ENCODE measurements at places on chromosomes 3 and 15.

DNA sequence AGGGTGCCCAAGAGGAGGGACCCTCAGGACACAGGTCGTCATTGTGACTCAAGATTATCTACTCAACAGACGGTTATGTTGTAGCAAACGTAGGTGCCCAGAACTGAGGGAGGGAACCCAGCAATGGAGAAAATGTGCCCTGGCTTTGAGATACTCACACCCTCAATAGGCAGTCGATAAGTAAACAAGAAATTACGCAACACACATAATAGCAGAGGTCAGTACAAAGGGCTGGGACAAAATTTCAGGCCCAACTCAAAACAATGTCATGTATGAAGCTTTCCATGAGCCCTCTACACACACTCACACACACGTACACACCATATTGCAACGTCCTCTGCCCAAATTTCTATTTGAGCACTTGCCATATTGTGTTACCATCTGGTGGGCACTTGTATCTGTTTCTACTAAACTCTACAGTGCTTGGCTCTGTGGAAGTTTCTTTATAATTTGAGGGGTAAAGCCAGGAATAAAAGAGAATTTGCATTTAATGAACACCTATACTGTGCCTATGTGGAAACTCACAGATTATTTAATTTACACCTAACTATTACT, 114.6 kb upstream of the TRIM42 start:
- DNase-seq: peak; percentile 92

DNA sequence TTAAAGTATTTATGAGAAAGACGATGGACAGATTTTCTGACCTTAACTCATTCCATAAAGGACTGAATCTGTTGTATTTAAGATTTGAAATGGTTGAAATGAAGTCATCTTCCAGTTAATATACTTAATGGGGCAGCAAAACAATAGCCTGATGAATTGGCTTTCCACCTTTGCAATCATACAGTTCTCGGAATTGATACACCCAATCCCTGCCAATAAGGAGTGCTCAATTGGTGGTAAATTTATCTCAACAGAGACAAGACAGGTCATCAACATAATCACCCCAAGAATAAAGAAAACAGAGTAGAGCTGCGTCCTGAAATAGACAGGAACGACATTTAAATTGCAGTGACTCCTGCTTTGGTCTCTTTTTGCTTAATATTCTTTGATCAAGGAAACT, 11.2 kb downstream of the ANXA2 start:
- no peak for DNase-seq

- DNase-seq: no peak
These were observed 41.4 kb upstream of the LMCD1 start for GRCh38 chr3:8460050-8460708.

GRCh38 chr3:130558366-130558765, 41.4 kb downstream of the COL6A6 start:
- DNase-seq: no peak

DNA sequence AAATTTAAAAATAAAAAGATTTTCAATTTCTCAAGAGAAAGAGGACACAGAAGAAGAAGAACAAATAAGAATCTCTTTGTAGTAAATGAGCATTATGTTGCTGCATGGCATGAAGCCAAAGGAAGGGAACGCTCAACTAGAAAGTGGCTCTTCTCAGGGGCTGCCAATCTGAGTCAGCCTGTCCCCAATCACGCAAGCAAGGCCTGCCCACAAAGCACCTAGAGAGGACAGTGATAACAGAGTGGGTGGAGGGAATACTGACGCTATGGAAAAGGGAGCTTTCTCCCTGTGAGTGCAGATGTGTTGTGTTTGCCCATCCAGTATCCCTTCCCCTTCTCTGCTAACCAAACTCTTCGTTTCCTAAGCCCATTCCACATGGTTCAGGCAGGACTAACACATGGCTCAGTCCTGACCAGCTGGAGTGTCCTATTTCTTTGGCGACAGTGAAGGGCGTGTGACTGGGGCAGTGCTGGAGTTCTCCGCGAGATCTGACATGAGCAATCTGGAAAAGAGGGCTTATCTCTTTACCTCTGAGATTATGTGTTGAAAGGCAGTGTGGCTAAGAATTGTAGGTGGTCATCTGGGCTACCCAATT, 14.2 kb downstream of the FBN1 start:
- DNase-seq: no peak

GRCh38 chr15:63815211-63815610, 18.5 kb downstream of the HERC1 start:
- no peak for DNase-seq

DNA sequence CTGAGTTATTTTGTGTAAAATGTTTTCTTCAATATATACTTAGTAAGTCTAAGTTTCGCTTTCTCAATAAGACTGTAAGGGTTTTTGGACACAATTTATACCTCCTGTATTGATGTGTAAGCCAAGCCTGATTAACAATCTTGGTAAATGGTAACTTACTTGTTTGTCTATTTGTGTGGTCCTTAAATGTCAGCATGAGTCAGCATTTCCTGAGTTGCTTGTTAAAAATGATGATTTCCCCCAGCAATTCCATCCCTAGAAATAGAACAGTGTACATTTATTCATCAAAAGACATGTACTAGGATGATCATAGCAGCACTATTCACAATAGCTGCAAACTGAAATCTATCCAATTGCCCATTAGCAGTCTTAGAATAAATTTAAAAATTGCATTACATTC, 53.4 kb upstream of the LRIG1 start:
- no peak for DNase-seq

DNA sequence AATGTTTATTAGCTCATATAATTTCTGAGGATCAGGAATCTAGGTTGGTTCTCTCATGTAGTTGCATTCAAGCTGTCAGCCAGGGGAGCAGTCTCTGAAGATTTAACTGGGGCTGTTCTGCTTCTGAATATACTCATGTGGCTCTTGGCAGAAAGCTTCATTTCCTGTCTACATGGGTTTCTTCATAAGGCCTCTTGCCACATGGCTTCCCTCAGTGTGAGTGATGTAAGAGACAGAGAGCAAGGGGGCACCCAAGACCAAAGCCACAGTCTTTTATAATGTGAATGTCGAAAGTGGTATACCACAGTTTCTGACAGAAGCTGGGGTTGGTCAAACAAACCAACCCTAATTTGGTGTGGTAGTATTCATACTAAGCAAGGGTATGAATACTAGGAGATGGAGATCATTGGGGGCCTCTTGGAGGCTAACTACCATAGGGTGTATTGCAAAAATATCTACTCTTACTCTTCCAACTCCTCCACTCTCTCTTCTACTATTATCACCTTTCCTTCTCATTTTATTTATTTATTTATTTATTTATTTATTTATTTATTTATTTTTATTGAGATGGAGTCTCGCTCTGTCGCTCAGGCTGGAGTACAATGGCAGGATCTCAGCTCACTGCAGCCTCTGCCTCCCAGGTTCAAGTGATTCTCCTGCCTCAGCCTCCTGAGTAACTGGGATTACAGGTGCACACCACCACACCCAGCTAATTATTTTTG, 123.8 kb downstream of the B3GALNT1 start:
- DNase-seq: no peak

- peak; percentile 54 for DNase-seq
These were observed 102.0 kb upstream of the MYRIP start for GRCh38 chr3:39707314-39707909.

DNA sequence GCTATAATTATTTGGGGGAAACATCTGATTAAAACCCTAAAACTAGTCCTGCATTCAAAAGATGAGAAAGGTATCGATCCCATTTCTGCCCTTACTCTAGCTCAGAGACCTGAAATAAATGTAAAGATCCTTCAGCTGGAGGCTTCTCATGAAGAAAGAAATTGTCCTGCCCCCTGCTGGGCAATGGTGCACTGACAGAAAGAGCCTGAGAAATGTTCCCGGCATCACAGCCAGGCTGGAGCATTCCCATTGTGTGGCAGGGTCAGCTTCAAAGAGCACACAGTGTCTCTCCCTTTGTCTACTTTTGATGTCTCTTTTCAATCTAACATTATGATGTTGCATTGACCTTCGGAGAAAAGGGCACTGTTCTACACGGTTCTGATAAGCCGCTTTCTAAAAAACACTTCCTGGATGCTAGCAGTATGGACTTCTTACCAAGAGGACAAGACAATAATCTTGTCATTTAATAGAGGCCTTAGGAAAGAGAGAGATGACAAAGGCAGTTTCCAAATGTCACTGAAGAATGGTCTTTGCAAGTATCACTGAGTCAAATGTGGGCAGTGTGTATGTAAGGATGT, 287.5 kb downstream of the MAGI1 start:
- DNase-seq: peak; percentile 58

- DNase-seq: no peak
These were observed 11.1 kb upstream of the MFN1 start for GRCh38 chr3:179336345-179336929.

DNA sequence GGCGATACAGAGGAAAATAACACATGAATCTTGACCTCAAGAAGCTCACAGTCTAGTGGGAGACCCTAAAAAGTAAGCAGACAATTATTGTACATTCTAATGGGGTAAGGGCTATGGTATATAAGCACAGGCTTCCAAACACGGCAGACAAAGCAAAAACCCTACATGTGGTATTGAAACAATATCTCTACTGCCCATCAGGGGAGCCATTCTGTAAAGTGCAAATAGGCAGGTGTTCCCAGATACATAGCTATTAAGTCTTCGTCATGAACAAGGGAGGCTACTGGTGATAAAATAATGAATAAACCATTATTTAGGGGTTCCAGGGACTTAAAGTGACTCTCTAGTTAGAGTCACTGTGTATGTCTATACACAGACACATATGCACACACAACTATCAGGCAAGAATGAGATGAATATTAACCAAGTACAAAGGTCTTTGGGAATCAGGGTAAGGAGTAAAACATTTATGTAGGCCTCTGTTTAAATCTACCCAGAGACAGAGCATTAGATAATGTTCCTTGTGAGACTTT, 38.7 kb upstream of the ASB14 start:
- no peak for DNase-seq

GRCh38 chr3:183254487-183255347, 1.7 kb downstream of the B3GNT5 start:
- DNase-seq: no peak

GRCh38 chr3:50370594-50370993, 11.3 kb upstream of the TMEM115 start:
- peak; percentile 84 for DNase-seq

GRCh38 chr3:196604548-196604947, 34.9 kb upstream of the NRROS start:
- DNase-seq: peak; percentile 30

- DNase-seq: no peak
These were observed 2.3 kb downstream of the CHP1 start for GRCh38 chr15:41233367-41233771.

DNA sequence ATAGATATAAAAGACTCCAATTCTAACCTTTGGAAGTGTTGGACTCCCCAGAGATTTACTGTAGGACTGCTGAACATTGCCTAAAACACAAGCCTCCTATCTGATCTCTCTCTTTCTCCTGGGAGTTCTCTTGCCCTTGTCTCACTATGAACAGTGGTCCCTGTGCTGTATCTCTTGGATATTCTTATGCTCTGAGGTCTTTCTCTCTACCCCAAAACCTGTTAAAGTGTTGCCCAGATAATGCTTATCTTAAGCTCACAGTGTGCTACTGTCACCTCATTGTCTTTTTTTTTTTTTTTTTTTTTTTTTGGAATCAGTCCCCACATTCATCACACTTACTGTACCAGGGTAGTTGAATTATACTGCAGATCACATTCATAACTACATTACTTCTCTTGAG, 131.0 kb upstream of the CBLB start:
- no peak for DNase-seq

DNA sequence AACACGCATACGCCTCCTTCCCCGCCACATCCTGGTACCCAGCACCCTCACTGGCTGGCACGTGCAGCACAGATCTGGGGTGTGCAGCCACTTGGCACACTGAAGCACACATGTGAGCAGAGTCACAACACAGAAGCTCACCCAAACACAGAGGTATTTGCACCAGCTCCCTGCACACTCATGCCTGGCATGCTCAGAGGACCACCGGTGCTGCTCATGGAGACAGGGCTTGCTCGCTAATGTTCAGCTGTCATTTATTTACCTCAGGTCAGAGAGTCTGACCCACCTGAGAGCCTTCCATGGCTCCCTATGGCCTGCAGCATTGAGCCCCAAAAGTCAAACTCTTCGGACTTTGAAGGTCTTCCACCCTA, 70.4 kb downstream of the ADAMTS7 start:
- no peak for DNase-seq

GRCh38 chr3:147008886-147009285, 397.5 kb downstream of the ZIC4 start:
- no peak for DNase-seq

GRCh38 chr15:76114561-76114960, 54.8 kb downstream of the TMEM266 start:
- no peak for DNase-seq

DNA sequence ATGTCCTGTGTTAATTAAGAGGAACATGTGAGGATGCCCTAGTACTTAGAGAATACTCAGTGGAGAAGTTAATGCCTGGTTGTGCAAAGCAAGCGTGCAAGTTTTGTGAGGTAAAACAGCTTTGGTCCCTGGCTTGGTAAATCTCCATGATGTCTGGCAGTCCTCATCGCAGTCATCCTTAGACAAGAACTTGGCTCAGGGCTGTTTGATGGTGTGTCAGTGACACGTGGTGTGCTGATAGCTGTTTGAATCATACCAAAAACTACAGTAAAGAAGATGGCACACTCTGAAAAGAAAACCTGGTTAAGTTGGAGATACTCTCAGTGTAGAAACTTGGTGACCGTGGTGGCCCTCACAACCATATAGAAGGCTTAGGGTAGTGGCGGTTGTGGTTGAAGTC, 361.7 kb downstream of the FEZF2 start:
- DNase-seq: no peak

Measured in brain (organoid and tissue), 16 donors.